ENCODE measurements at places on chromosomes 7 and 10.

GRCh38 chr7:90773269-90773668 lies 177.1 kb downstream of the CDK14 start:
- H3K36me3 ChIP-seq: no peaks in the 10 kb centered on the region
- no peak for DNase-seq
- H3K4me1 ChIP-seq: no peaks in the 10 kb centered on the region

DNA sequence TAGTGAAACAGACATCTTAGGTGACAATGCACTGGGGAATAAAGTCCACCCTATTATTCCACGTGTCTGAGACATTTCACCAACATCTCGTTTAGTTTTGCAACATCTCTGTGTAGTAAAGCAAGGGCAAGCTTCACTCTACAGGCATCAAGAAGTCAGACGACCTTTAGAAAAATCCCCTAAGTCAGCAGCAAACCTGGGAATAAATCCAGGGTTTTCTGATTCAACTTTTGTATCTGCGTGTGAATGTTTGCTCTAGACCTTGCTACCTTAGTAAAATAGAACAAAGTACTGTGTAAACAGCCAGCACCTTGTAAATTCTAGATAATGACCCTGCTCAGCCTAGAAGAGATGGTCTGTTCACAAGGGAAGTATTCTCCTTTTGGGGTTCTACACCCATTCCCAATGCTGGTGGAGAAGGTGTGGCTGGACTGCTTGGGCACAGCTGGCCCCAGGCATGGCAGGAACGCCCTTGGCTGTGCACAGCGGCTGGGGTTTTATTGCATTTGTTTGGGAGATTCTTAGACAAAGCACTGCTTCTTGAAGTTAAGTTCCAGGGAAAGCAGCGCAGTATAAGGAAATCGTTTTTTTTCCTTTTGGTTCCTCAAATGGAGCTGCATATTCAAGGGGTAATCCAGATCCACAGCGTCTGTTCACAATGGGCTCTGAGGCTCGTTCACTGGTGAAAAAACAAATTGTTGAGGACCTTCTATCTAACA lies 38.3 kb upstream of the GALNTL5 start:
- H3K4me3 ChIP-seq: no peak overlapping the region
- no peaks in the 10 kb centered on the region for H3K36me3 ChIP-seq
- no peak overlapping the region for H3K27ac ChIP-seq
- DNase-seq: no peak

DNA sequence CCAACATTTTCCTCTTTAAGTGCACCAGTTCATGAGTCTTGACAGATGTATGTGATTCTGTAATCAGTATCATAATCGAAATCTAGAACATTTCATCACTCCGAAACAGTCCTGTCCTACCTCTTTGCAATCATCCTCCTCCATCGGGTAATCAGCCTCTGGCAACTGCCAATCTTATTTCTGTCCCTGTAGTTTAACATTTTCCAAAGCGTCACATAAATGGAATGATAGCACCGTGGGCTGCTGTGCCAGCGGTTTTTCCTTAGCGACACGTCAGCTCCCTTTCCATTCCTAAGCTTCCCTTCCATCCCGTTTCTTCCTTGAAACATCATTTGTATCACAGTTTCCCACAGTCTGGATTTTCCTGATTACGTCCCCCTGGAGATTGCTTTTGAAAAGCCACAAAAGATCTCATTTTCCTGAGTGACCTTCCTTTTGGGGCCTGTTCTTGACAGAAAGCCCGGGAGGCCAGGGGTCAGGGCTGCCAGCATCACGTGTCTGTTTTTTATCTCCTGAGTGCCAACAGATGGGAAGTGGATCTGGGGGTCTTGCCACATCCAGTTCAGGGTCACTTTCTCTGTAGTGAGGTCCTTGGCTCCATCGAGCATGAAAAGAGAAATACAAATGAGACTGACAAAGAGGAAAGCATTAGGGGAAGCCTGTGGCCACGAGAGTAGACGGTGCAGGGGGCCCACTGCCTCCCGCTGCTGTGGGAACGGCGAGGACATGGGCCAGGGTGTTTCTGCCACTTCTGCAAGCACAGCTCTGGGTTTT lies 31.6 kb downstream of the TMEM120A start:
- H3K4me3 ChIP-seq: no peak overlapping the region
- DNase-seq: no peak
- no peaks in the 10 kb centered on the region for H3K27me3 ChIP-seq
- no peaks in the 10 kb centered on the region for H3K4me1 ChIP-seq
- H3K27ac ChIP-seq: no peak overlapping the region

GRCh38 chr10:49324711-49325110 lies 25.7 kb downstream of the C10orf71 start:
- no peak for DNase-seq
- no peaks in the 10 kb centered on the region for H3K36me3 ChIP-seq
- no peak overlapping the region for H3K27ac ChIP-seq
- no peak overlapping the region for H3K4me3 ChIP-seq

DNA sequence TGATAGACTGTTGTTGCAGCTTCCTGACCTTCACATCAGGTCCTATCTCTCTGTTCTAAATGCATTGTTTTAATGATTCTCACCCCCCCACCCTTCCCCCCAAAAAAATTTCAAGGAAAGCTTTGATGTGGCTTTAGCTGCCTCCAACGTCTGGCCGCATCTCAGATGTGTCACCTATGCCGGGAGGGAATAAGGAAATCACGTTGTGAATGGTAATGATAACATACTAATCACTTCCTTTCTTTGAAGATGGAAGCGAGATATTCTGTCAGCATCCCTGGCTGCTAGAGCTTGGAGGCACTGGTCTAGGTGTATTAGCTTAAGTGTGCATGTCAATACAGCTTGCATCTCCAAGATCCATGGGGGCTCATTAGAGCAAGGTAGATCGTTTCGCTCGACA lies 89.6 kb downstream of the VTI1A start:
- H3K27me3 ChIP-seq: peaks cover 8% of the 10 kb centered on the region
- peaks cover 15% of the 10 kb centered on the region for H3K36me3 ChIP-seq
- no peak for DNase-seq
- H3K27ac ChIP-seq: no peak overlapping the region

- no peaks in the 10 kb centered on the region for H3K27me3 ChIP-seq
- peak overlapping the region; percentile 14 for H3K27ac ChIP-seq
These were observed 23.6 kb downstream of the PIP4K2A start for GRCh38 chr10:22690614-22691431.

- H3K27me3 ChIP-seq: peaks cover 2% of the 10 kb centered on the region
- DNase-seq: no peak
- H3K4me3 ChIP-seq: no peak overlapping the region
- peaks cover 17% of the 10 kb centered on the region for H3K4me1 ChIP-seq
These were observed 44.2 kb downstream of the CALML3 start for GRCh38 chr10:5568984-5569383.

GRCh38 chr10:104641187-104641936 lies at the start of gene SORCS3:
Gene SORCS3 (plus strand): TSS chr10:104641290.
- peaks cover 10% of the 10 kb centered on the region for H3K4me1 ChIP-seq
- peaks cover 59% of the 10 kb centered on the region for H3K27me3 ChIP-seq
- peak within 1 kb of the TSS; percentile 40 for H3K27ac ChIP-seq
- no peaks in the 10 kb centered on the region for H3K36me3 ChIP-seq

DNA sequence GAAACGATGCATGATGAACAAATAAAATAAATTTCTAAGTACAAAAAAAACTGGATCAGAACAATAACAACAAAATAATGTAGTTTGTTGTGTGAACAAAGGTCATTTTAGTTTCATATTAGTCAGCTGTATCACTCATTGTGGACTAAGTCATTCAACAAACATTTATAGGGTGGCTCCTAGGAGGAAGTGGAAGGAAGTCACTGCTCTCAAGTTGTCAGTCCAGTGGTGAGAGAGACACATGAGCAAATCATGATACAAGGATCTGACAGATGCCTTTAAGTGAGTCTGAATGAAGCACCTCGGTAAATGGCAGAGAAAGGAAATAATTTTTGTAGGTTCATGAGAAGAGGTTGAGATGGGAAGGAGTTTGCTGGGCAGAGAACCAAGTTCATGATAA lies 56.8 kb downstream of the EPDR1 start:
- H3K36me3 ChIP-seq: no peaks in the 10 kb centered on the region
- H3K4me3 ChIP-seq: no peak overlapping the region
- H3K27ac ChIP-seq: no peak overlapping the region
- no peak for DNase-seq
- no peaks in the 10 kb centered on the region for H3K4me1 ChIP-seq
- H3K27me3 ChIP-seq: peaks cover 4% of the 10 kb centered on the region

DNA sequence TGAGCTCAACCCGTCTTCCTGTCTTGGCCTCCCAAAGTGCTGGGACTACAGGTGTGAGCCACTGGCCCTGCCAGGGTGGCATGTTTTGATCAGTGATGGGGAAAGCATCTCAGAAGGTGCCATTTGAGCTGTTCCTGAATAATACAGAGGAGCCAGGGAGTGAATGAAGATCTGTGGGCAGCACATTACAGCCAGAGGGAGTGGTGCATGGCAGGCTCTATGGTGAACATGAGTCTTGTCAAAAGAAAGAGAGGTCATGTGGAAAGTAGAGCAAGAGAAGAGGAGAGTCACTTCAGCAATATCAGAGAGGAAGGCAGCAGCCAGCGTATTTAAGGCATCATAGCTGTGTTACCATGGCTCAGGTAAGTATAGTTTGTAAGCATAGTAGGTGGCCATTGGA lies 275.7 kb upstream of the LRGUK start:
- DNase-seq: no peak
- H3K27me3 ChIP-seq: no peaks in the 10 kb centered on the region
- H3K36me3 ChIP-seq: no peaks in the 10 kb centered on the region
- H3K27ac ChIP-seq: no peak overlapping the region
- no peaks in the 10 kb centered on the region for H3K4me1 ChIP-seq

GRCh38 chr7:98105942-98106544 lies 619 bp upstream of the LMTK2 start:
- peak overlapping the region; percentile 96 for H3K4me3 ChIP-seq
- no peak for DNase-seq
- peaks cover 27% of the 10 kb centered on the region for H3K4me1 ChIP-seq
- no peaks in the 10 kb centered on the region for H3K27me3 ChIP-seq
- peak overlapping the region; percentile 88 for H3K27ac ChIP-seq

GRCh38 chr10:112950714-112951358 lies 789 bp downstream of the TCF7L2 start:
- peaks cover 32% of the 10 kb centered on the region for H3K4me1 ChIP-seq
- no peaks in the 10 kb centered on the region for H3K36me3 ChIP-seq
- DNase-seq: no peak
- H3K4me3 ChIP-seq: peak overlapping the region; percentile 87
- peak overlapping the region; percentile 72 for H3K27ac ChIP-seq
- peaks cover 72% of the 10 kb centered on the region for H3K27me3 ChIP-seq

DNA sequence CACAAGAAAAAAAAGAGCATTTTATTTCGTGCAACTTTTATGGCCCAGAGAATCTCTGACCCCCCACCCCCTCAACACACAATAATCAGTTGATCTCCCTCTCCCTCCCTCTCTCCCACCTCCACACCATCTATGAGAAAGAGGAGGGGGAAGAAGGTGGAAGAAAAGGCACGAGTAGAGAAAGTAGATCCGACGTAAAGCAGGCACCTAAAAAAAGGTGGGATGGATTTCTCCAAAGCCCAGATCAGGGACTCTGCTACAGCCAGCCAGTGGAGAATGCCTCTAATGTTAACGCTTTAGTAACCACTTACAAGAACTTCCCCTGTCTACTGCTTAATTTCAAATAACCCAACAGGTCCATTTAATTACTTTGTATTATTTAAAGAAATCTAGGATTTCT lies 24.4 kb downstream of the KMT2C start:
- H3K4me3 ChIP-seq: no peak overlapping the region
- peaks cover 5% of the 10 kb centered on the region for H3K4me1 ChIP-seq
- no peaks in the 10 kb centered on the region for H3K27me3 ChIP-seq
- H3K27ac ChIP-seq: no peak overlapping the region
- DNase-seq: no peak

GRCh38 chr10:21171936-21172541 lies 274.9 kb upstream of the NEBL start:
- H3K27me3 ChIP-seq: peaks cover 31% of the 10 kb centered on the region
- H3K27ac ChIP-seq: no peak overlapping the region
- peaks cover 3% of the 10 kb centered on the region for H3K36me3 ChIP-seq
- no peaks in the 10 kb centered on the region for H3K4me1 ChIP-seq
- H3K4me3 ChIP-seq: no peak overlapping the region

- no peak for DNase-seq
- H3K27me3 ChIP-seq: no peaks in the 10 kb centered on the region
- H3K4me3 ChIP-seq: no peak overlapping the region
- H3K36me3 ChIP-seq: no peaks in the 10 kb centered on the region
- no peaks in the 10 kb centered on the region for H3K4me1 ChIP-seq
These were observed 84.7 kb downstream of the CHST15 start for GRCh38 chr10:124008681-124009080.

GRCh38 chr10:127921753-127922145 lies 14.8 kb downstream of the PTPRE start:
- peaks cover 20% of the 10 kb centered on the region for H3K4me1 ChIP-seq
- H3K27ac ChIP-seq: no peak overlapping the region
- H3K27me3 ChIP-seq: peaks cover 2% of the 10 kb centered on the region
- DNase-seq: no peak
- H3K4me3 ChIP-seq: no peak overlapping the region

DNA sequence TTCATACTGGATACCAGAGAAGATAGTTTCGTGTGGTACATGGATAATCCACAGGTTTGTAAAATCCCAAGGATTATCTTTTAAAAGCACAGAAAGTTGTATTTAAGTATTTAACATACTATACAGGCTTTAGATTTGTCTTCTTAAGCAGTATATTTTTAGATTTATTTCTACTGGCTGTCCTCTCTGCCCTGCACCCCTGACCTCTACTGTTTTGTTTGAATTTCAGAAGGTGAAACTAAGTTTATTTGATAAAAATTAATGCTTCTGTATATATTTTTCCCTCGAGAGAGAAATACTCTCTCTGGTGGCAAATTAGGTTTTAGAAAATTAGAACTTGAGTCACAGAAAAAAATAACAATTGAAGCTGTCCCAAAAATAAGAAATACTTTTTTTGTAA lies 18.8 kb downstream of the PLEKHA1 start:
- peaks cover 23% of the 10 kb centered on the region for H3K27me3 ChIP-seq
- no peak overlapping the region for H3K4me3 ChIP-seq
- peaks cover 2% of the 10 kb centered on the region for H3K36me3 ChIP-seq
- peaks cover 6% of the 10 kb centered on the region for H3K4me1 ChIP-seq

DNA sequence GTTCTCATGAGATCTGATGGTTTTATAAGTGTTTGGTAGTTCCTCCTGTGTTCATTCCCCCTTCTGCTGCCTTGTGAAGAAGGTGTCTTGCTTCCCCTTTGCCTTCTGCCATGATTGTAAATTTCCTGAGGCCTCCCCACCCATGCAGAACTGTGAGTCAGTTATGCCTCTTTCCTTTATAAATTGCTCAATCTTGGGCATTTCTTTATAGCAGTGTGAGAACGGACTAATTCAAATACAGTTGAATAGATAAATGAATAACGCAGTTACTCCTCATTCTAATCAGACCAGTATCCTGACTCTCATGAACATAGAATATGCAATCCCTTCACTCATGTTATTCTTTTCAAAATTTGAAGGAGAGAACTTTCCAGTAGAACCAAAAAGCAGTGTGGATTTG lies 375.0 kb upstream of the FZD8 start:
- H3K27ac ChIP-seq: no peak overlapping the region
- H3K4me1 ChIP-seq: no peaks in the 10 kb centered on the region
- no peaks in the 10 kb centered on the region for H3K36me3 ChIP-seq
- H3K4me3 ChIP-seq: no peak overlapping the region

- no peak overlapping the region for H3K4me3 ChIP-seq
- peaks cover 5% of the 10 kb centered on the region for H3K27me3 ChIP-seq
- H3K4me1 ChIP-seq: peaks cover 7% of the 10 kb centered on the region
- H3K27ac ChIP-seq: no peak overlapping the region
These were observed 482.6 kb downstream of the RPS24 start for GRCh38 chr10:78516236-78516635.

GRCh38 chr7:126211875-126212274 lies 1040.9 kb downstream of the GRM8 start:
- no peak for DNase-seq
- no peaks in the 10 kb centered on the region for H3K36me3 ChIP-seq
- no peaks in the 10 kb centered on the region for H3K4me1 ChIP-seq
- H3K4me3 ChIP-seq: no peak overlapping the region
